ENCODE measurements at places on chromosomes 3 and 15. TPM values are rescaled to one million over a fixed set of nuclear protein-coding genes. Genes with fewer than 3 reads are reported as not detected.

The ITIH4 gene
- 2.8 TPM for total RNA-seq

- no peak for DNase-seq
Observed at GRCh38 chr15:61598655-61599054, 369.6 kb upstream of the RORA start.

The TMEM266 gene
- total RNA-seq: 4.7 TPM

GRCh38 chr3:186743666-186744065 lies 26.5 kb downstream of the KNG1 start:
- DNase-seq: no peak

The BNC1 gene
- 0.16 TPM for total RNA-seq

- DNase-seq: no peak
Observed at GRCh38 chr3:180619723-180620122, 17.8 kb downstream of the TTC14 start.

The P2RY13 gene
- total RNA-seq: 3.6 TPM

DNA sequence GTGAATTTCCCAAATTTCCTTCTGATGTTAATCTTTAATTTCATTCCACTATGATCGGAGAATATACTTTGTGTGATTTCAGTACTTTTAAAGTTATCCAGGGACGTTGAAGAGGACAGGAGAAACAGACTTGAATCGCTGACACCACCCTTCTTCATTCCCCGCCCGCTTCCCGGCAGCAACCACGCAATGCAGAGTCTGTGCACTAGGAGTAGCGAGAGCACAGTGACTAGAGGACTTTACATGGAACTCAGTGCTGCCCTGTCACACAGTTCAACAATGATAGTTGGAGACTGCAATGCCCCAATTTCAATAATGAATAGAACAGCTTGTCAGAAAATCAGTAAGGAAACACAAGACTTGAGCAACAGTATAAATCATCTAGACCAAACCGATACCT lies 73.9 kb downstream of the RNF13 start:
- DNase-seq: no peak

GRCh38 chr15:25694823-25695312 lies 168.3 kb downstream of the ATP10A start:
- no peak for DNase-seq

GRCh38 chr3:54861248-54862067 lies 66.4 kb downstream of the LRTM1 start:
- no peak for DNase-seq

GRCh38 chr3:28124882-28125281 lies 116.5 kb upstream of the CMC1 start:
- DNase-seq: no peak

The ALPK3 gene
- 1.6 TPM for total RNA-seq

DNA sequence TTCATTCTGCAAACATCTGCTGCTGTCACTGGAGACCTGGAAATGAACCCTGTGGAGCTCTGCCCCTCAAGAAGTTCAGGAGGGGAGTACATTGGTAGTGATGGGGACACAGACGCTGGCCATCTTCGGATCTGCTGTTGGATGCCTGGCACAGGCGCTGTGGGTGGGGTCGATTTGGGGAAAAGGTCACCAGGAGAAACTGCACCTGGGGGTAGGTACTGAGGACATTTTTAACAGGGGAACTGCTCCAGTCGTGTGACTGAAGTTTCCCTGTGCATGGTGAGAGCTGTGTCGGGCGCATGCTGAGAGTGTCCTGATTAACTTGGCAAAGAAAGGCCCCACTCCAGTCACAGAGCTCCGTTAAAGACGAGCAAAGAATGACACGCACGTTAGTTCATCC lies 3.4 kb downstream of the UROC1 start:
- no peak for DNase-seq

The GABRB3 gene
- 124 TPM for total RNA-seq

- DNase-seq: no peak
Observed at GRCh38 chr3:152466784-152467183, 198.1 kb downstream of the MBNL1 start.

- no peak for DNase-seq
Observed at GRCh38 chr3:48209445-48209844, 13.8 kb upstream of the CAMP start.

The ROBO2 gene
- total RNA-seq: 377 TPM

GRCh38 chr15:26623071-26623470 lies 149.8 kb downstream of the GABRB3 start:
- DNase-seq: no peak

The ZNF80 gene
- total RNA-seq: not detected

GRCh38 chr3:188000361-188000861 lies 153.5 kb upstream of the LPP start:
- no peak for DNase-seq

DNA sequence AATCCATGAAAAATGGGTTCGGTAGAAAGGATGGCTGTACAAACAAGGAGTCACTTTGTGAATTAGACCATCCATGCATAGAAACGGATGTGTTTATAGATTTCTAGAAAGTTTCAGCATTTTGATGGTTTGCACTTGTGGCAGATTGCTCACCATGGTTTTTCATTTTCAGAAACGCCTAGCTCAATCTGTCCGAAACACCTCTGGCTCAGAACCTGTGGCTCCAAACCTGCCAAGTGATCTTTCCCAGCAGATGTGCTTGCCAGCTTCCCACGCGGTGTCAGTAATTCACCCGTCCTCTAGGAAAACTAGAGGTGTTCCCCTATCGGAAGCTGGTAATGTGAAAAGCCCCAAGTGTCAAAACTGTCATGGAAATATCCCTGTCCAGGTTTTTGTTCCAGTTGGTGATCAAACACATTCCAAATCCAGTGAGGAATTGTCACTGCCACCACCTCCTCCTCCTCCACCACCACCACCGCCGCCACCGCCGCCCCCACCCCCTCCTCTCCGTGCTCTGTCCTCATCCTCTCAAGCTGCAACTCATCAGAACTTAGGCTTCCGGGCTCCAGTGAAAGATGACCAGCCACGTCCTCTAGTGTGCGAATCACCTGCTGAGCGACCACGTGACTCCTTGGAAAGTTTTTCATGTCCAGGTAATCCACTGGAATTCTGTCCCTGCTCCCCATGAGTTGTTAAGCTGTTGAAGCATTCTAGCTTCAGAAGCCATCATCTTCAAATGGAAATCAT lies 21.2 kb downstream of the WHAMM start:
- no peak for DNase-seq

DNA sequence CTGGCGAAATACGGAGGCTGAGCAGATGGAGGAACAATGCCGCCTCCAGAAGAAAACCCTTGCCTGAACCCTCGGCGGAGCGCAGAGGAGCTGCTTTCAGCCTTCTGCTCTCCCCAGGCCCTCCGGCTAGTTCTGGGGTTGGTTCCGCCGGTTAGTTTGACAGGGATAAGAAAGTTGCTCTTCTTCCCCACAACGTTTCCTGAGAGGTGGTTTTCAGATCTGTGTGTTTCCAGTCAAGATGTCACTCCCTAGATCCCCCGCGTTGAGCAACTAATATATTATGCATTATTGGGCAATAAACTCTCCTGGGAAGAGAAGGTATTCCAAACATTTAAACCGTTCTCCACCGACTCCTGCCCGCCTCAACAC lies 551 bp downstream of the NLGN1 start:
- DNase-seq: peak; percentile 70

GRCh38 chr15:60523056-60523455 lies 44.1 kb upstream of the ICE2 start:
- no peak for DNase-seq

The ZCWPW2 gene
- 2.8 TPM for total RNA-seq

The ZNF501 gene
- 26.8 TPM for total RNA-seq

The PARP15 gene
- not detected for total RNA-seq

DNA sequence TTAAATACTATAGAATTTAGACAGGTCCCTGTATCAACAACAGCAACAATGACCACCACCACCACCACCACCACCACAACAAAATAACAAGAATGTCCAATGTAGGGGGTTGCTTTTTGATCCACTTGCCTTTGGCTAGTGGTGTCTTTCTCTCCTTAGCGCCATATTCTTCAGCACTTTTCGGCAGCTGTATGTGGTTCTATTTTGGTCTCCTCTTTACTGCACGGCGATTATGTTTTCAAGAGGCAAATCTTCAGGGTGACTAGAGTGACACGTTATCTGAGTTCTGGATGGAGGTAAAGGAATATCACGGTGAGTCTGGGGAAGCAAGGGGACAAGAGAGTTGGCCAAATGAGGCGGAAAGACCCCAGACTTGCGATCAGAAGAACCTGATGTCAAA lies 56.1 kb downstream of the ST6GAL1 start:
- no peak for DNase-seq
